CD8-positive, alpha-beta T cell (primary cell): ENCODE measurements at places on chromosomes 3 and 15.

GRCh38 chr3:48708481-48708889, 8.5 kb downstream of the IP6K2 start:
- DNase-seq = no peak

GRCh38 chr3:8311321-8311720, 190.3 kb upstream of the LMCD1 start:
- DNase-seq = no peak

GRCh38 chr3:8825153-8825825, 55.9 kb upstream of the OXTR start:
- DNase-seq = no peak

DNA sequence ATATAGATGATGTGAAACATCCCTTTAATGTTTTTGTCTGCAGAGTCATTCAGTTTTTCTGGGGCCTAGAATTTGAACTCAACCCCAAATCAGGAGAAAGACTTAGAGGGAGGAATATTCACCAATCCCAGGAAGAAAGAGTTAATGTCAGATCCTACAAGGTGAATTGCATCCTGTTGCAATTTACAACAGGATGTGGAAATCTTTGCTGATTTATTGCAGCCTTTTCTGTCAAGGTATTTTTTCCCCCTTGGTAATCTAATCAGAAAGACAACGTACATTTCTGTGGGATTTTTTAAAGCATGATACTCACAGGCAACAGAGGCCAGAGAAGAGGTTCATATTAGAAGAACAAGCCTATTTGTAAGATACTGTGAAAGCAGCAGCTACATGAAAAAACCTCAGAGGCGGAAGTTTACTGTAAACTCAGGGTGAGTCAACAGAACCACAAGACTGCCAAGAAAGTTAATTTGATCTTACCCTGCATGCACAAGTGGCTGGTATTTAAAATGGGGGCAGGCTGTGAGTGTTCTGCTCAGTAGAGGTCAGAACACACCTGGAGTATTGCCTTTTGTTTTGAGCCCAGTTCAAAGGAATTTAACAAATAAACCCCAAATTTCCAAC, 531.9 kb downstream of the AGBL1 start:
- peak; percentile 9 for DNase-seq

DNA sequence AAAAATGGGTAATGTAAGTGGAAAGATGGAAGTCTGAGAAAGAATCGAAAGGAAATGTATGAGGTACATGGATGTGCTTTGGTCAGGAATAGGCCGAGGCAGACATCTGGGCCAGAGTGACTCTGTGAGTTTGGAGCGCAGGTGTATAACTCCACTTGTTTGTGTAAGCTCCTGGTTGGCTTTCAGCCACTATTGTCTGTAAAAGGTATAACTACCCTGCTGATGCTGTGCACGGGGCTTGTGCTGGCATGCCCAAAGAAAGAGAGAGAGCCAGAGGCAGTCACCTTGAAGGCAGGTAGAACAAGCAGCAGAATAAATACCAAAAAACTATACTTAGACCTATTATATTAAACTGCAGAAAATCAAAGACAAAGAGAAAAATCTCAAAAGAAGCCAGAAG, 32.7 kb upstream of the CD96 start:
- DNase-seq = no peak

- DNase-seq = no peak
Observed at GRCh38 chr3:132315851-132316250, 1.4 kb upstream of the ACP3 start.

GRCh38 chr3:46987743-46988401, 8.4 kb downstream of the NBEAL2 start:
- peak; percentile 95 for DNase-seq

GRCh38 chr3:128041344-128041743, 10.9 kb upstream of the SEC61A1 start:
- no peak for DNase-seq

- DNase-seq = no peak
Observed at GRCh38 chr3:38136393-38136776, 542 bp downstream of the ACAA1 start.

DNA sequence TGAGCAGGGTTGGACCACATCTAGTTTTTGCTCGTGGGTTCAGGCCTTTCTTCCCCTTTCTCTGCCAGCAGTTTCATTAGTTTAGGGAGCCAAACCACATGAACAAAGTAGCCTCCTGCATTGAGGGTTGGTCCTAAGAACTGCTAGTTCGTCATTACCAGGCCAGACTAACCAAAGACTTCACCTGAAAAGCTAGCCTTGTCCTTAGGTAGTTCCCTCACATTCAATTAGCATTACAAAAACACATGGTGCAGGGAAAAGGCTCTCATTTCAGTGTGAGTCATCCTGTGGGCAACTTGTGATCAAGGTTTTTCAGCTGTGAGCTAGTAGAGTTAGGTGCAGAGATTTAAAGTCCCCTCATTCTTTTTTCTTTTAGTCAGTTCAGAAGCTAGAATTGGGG, 279.3 kb upstream of the CTNNB1 start:
- no peak for DNase-seq

- no peak for DNase-seq
Observed at GRCh38 chr3:60126511-60127304, 1076.9 kb upstream of the CFAP20DC start.

GRCh38 chr15:52148403-52148802, 35.8 kb upstream of the BCL2L10 start:
- DNase-seq = no peak

DNA sequence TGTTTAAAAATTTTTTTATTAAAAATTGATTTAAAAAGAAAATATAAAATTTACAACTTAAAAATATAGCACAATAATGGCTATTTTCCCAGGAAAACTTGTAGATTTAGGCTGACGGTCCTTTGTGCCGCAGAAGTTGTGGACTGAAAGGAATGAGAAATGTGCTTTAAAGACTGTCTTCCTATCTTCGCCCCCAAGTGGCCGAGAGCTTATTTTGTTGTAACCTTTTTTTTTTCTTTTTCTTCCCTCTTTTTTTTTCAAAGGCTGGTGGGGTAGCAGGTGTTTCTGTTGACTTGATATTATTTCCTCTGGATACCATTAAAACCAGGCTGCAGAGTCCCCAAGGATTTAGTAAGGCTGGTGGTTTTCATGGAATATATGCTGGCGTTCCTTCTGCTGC, 15.5 kb downstream of the SLC25A26 start:
- DNase-seq = no peak

DNA sequence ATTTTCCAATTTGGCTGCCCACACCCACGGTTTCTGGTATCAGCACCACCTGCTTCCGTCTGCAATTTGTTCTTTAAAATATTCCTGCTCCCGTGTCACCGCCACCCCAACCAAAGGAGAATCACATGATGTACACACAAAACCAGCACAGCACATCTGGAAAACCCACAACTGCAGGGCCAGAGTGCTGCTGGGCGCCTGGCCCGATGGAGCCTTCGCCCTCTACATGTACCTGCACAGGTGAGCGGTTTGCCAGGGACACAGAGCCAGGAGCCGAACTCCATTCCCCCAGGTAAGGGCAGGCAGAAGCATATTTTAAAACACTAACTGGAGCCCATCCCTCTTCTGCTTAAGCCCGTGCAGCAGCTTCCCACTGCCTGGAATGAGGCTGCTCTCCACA, 75.6 kb downstream of the ADAMTS17 start:
- no peak for DNase-seq

DNA sequence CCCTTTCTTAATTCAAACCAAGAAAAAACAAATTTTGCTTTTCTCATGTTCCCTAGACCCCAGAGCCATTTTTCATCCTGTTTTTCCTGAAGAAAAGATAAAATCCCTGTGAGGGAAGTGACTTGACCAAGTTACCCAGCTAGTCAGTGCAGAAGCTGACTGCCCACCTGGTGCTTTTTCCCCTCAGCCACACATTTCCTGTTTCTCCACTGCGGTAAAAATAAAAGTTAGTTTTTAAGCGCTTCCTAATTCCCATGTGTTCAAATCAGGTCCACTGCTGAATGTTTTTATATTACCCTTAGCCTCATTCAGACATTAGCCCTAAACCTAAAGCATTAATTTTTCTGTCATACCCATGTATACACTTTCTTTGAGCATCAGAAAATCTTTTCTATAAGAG, 26.1 kb downstream of the PPP2R3A start:
- DNase-seq = no peak

DNA sequence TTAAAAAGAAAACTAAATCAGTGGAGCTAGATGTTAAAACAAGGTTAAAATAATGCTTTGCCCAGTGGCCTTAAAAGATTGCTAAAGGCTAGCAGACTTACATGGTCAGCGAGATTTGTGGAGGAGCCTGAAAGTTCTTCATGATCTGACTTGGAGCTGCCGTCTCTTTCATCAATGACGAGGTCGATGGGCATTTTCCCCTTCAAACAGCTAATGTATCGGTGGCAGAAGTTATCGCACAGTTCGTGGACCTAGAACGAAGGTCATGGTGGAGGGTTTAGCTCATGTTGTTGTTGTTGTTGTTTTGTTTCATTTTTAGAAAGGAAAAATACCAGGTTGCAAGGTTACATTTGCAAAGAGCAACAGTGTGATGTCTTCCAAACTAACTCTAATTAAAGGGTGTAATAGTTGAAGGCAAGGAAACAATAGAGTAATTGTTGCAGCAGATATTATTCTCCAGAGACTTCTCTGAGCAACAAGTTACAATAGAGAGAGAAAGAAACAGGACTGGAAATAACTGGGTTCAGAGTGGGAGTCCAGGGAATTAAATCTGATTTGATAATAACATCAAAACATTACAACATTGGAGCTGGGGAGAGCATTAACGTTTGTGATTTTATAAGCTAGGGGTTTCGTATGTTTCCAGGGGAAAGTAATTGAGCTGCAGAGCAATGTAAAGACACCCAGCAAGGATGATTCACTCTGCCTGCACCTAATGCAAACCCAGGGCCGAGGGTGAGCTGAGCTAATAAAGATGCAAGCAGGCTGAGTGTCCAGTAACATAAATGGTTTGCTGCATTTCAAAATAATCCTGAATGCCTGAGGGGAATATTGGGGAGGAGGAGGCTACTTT, 6.6 kb downstream of the MEIS2 start:
- DNase-seq = no peak

- no peak for DNase-seq
Observed at GRCh38 chr3:140922634-140923033, 19.0 kb upstream of the SLC25A36 start.

GRCh38 chr3:139455206-139455605, 21.1 kb downstream of the RBP2 start:
- DNase-seq = no peak

DNA sequence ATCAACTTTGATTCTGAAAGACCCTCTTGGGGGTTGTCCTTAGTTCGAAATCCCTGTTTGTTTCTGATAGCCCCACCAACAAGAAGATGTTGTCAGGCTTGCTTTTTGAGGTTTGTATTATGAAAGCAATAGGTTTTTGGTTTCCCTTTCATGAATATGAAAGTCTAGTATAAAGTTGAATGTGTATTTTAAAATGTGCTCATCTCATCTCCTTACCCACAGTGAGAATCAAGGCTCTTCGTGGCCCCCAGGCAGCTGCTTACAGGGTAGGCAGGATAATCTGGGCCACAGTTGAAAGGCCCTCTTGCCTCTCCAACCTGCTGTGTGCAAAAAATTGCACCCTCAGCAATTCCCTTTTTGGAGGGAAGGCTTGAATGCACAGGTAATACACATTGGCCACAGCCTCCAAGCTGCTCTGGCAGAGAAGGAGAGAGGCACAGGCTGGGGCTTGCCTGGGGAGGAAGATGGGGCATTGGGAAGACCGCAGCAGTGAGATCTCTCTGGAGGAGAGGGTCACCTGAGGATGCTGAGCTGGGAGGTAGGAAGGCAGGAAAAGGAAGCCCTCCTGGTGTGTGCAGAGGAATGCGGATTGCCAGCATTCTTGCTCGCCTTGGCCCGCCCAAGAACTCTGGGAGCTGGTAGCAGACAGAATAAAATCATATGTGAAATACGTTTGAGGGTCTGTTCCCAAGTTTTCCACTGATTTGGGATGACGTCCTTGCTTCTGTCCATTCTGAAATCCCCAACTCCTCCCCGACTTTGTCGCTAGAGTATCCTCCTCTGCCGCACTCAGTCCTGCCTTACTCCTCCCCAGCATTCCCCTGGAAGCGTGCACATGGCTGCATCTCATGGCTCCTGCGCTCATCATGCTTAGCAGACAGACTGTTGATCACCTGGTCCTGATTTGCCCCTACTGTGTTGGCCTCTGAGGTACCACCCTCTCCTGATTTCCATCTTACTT, 196.4 kb downstream of the RPLP1 start:
- DNase-seq = no peak

- DNase-seq = no peak
Observed at GRCh38 chr15:56040081-56041035, 46.9 kb upstream of the NEDD4 start.

DNA sequence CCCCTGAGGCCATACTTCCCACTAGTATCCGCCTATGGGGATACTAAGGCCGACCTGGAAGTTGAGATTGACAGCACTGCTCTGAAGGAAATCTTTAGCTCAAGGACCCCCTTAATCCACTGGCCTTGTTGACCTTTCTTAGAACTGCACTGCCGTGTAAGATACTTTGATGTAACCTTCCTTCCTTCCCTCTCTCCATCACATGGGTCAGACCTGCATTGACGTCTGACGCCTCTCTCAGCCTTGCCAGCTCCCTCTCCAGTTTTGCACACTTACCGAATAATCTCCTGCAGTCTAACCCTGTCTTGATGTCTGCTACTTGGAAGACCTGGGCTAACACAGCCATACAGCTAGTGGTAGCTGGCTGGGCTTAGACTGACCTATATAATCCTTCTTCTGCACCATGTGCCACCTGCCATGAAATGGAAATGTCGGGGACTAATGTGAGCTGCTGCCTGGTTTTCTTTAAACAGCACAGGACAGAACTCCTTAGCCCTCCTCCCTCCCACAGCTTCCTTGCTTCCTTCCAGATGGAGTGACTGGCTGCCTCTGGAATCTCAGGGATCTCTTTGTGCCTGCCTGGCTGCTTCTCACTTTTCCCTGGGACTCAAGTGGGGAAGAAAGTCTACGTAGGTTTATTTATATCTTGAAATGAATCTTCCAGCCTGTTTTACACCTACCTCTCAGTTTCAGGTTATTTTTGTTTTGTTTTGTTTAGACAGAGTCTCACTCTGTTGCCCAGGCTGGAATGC, 39.2 kb upstream of the HERC1 start:
- DNase-seq = no peak

DNA sequence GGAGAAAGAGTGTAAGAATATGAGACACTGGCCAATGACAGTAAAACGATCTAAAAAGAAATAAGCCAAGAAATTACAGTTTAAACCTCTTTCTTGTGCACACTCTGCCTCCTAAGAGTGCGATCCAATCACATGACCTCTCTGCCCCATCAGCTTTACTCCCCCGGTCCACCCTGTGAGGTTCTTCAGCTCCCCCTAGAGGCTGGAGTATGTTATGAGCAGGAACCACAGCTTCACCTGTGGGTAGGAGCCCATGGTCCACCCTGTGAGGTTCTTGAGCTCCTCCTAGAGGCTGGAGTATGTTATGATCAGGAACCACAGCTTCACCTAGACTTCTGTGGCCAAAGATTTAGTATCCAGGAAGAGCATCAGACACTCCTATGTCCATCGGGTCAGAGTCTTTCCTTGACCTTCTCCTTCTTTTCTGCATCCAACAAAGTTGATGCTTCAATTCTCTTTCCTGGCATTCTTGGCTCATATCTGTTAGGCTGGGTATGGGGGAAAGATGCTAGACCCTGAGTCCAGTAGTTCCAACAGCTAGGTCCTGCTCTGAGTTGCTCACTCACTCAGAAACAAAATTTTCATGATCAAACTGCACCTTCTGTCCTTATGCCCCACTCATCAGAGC, 164.0 kb downstream of the MINAR1 start:
- no peak for DNase-seq

GRCh38 chr3:4755566-4755965, 223.7 kb upstream of the BHLHE40 start:
- DNase-seq = no peak

- DNase-seq = no peak
Observed at GRCh38 chr15:61681038-61681418, 379.2 kb downstream of the VPS13C start.

GRCh38 chr3:146203776-146204175, 42.8 kb upstream of the PLOD2 start:
- no peak for DNase-seq

GRCh38 chr15:39502082-39502447, 78.8 kb upstream of the THBS1 start:
- DNase-seq = no peak
